Renal cortical epithelial cell (primary cell): ENCODE measurements at places on chromosomes 3 and 15.

DNA sequence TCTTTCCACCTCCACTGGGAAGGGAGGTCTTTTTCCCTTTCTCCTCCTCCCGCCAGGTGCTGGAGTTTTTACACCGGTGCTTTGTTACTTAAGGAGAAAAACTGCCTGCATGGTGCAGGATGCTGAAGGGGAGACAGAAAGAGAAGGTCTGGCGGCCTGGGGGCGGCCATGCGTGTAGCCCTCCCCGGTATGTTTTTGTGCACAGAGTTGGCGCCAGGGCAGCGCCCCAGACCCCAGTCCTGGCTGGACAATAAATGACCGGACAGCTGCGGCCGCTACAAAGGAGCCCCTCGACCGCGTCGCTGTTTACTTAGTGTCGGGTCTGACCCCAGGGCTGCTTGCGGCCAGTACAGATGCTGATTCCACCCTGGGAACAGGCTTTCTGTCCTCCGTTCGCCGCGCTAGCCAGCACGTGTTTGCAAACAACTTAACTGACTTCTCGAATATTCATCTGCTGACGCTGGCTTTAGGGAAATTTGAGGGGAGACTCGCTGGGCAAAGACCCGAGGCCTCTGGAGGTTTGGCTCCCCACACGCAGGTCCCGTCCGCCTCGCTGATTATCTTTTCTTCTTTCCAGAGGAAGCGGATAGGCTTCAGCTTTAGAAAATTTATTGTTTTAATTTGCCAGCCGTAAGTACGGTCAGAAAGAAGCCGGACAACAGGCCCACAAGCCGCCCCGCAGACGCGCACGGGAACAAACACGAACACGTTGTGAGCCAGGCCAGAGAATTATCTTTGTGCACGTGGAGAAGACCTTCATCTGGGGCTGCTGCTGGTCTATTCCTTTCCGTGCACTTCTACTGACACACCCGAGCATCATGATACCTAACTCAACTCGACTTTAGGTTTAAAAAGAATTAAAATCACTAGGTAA, 46.9 kb downstream of the ZIC4 start:
- DNase-seq, result no peak

- peak; percentile 79 for DNase-seq
Observed at GRCh38 chr3:197854596-197855343, 63.7 kb downstream of the LRCH3 start.

- DNase-seq, result no peak
Observed at GRCh38 chr3:59750391-59750790, 700.6 kb upstream of the CFAP20DC start.

DNA sequence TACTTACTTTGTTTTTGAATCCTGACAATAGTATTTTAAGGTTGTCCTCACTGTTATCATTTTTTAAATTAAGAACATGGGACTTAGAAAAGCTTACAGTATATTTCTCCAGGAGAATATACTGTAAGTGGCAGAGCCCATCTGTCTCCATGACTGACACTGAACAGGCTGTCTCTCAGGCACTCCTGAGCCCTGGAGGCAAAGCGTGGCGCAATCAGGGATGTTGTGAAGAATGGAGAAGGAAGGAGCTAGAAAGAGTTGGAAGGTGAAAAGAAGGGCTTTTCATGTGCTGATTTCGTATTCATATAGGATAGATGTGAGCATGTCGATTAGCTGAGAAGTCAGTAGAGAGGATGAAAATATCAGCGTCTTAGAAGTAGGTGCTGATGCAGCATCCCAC, 41.5 kb downstream of the FGF12 start:
- DNase-seq, result no peak

- DNase-seq, result no peak
Observed at GRCh38 chr15:58760385-58761009, 10.6 kb upstream of the MINDY2 start.

GRCh38 chr15:64596701-64597476, 136.5 kb downstream of the ZNF609 start:
- DNase-seq, result peak; percentile 70
